ENCODE measurements at places on chromosomes 1 and 21.

DNA sequence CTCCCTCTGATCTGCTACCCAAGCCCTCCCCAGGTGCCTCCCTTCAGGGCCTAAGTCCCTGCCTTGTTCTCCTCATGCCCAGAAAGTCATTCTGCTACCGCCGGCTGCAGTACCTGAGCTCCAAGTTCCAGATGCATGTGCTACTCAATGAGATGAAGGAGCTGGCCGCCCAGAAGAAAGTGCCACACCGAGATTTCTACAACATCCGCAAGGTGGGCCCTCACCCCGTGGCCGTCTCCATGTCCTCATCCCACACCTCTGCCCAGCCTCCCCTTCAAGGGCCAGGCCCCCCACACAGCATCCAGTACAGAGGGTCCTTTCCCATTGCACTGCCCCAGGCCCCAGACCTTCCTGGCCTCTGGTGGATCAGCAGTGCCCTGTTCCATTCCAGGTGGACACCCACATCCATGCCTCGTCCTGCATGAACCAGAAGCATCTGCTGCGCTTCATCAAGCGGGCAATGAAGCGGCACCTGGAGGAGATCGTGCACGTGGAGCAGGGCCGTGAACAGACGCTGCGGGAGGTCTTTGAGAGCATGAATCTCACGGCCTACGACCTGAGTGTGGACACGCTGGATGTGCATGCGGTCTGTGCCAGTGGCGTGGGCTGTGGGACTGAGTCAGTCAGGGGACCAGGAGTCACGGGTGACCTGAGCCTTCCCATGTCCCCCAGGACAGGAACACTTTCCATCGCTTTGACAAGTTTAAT is 8.2 kb downstream of the AMPD2 start:
- DNase-seq: no peak

DNA sequence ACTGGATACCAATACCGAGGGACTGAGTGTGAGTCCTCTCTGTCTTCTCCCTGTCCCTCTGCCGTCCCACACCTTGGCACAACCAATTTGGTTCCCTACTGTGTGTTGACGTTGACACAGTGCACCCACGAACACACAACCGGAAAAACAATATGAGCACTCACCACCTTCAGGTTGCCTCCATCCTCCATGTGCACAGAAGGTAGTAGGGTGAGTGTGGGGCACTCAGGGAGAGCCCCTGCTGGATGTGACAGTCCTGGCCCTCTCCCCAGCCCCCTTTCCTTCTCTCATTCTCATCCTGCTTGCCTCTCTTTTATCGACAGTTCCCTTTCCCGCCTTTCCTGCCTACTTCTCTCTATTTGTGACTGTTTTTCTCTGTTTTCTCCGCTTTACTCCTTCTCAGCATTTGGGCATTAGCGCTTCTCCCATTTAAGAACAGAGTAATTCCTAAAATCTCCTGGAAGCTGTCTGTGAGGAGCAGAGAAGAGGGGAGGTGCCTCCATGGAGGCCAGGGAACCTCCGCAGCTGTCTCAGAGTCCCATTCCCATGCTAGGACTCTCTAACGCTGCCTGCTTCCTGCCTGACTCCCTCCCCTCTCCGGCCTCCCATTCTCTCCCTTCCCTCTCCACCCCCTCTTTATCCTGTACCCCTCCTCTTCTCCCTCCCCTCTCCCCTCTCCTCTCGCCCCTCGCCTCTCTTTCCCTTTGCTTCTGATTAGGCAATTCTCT is 16.4 kb downstream of the CADM3 start:
- no peak for DNase-seq

DNA sequence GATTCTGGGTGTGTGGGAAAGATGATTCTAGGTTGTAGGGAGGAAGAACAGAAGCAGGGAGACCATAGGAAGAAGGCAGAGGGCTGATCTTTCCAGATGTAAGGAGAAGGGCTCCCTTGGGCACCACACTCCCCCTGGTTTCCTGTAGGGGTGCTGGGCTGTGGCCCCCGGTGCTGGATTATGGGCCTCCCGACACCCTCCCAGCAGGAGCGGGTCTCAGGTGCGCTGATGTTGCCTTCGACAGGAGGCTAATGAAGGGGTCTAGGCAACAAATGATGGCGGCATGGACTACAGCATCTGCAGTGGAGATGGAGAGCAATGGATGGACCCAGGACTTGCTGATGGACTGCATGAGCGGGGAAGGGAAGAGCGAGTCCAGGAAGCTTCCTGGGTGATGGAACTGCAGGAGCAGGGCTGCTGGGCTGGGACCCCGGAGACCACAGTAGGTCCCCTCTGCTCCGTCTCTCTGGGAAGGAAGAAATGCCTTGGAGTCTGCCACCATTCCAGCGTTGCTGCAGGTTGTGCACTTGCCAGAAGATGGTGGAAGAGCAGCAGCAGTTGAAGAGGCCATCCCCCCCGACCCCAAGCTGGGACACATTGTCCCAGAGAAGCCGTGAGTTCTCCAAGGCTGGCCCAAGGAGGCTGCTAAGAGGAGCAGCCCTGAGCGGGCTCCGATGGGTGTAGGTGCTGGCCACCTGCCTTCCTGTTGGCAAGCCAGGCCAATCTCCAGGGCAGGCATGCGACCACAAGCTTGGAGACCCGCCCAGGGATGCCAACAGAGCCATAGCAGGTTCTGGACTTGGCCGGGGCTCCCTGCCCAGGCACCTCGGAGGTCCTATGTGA is 95.4 kb upstream of the VAMP3 start:
- no peak for DNase-seq

DNA sequence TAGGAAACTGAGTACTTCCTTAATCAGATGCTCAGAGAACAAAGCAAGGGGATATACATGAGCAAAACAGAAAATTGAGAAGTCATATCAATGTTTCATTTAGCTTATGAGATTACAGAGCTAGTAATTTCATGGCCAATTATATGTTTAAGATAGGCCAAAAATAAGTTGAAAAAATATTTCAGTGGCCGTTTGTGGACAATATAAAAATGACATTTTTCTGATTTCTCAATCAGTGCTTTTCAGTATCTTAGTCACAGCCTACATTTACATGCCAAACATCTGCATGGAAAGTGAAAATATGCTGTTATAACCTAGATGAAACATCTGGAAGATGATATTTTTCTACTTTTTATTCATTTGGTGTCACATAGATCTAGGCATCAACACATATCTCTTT is 192.5 kb downstream of the HLX start:
- DNase-seq: no peak

- no peak for DNase-seq
Observed at GRCh38 chr1:173423291-173423690, 53.8 kb upstream of the PRDX6 start.

GRCh38 chr21:28916150-28916893 is 76.4 kb downstream of the LTN1 start:
- DNase-seq: no peak

DNA sequence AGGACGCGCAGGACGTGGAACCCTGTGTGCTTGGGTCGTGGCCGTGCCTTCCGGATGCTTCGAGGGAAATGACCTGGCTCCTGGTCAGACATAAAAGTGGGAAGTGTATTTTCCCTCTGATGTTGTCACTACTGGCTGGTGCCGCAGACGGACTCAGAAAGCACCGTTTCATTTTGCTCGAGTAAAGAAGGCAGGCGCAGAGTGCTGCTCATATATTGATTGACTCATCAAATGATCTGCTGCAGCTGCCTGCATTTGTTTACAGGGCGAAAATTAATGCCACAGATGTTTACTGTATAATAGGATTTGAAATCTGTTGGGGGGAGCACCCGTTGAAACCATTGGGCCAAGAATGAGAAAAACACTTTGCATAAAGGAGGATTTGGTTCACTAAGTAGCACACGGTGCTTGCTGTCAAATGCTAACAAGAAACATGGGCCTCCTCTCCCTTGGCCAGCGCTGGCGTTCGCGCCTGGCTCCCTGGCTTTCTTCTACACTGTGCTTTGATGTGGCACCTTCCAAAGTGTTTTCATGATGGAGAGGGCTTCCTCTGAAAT is 365.5 kb downstream of the CAMTA1 start:
- DNase-seq: no peak

- no peak for DNase-seq
Observed at GRCh38 chr21:35504951-35505466, 455.9 kb upstream of the RUNX1 start.

DNA sequence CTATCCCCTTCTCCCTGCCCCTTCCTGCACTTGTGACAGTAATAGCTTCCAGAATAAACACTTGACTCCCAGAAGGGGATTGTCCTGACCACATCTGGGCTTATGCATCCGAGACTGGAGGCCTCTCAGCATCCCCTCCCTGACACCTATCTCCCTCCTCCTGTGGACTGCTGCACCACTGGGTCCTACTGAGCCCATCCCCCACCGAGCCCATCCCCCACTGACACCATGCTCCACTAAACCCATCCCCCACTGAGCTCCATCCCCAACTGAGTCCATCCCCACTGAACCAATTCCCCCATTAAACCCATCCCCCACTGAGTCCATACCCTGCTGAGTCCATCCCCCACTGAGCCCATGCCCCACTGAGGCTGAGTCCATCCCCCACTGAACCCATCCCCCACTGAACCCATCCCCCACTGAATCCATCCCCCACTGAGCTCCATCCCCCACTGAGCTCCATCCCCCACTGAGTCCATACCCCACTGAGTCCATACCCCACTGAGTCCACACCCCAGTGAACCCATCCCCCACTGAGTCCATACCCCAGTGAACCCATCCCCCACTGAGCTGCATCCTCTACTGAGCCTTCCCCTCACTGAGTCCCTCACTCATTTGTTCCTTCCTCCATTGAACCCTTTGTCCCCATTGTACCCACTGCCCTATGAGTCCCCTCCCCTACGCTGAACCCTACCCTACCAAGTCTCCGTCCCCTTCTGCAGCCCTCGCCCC is 5.6 kb downstream of the PDZK1IP1 start:
- DNase-seq: no peak

- DNase-seq: peak; percentile 90
Observed at GRCh38 chr21:28375708-28376385, 616.8 kb downstream of the LTN1 start.

DNA sequence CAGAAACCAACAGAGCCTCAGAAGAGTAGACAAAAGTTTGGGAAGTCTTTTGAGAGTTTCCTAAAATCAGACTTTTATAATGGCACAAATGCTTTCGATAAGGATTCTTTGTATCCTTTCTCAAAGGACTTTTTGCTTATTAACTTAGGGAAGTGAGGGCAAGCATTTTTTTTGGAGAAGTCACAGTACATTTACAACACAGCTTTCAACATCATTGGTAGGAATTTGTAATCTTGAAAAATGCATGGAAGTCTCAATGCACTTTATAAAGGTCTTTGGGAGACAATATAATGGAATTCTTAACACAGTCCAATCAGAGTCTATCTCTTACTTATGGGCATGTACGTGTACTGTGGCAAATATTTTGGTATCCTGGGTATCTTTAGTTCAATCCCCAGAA is 325.8 kb upstream of the NR5A2 start:
- no peak for DNase-seq

- peak; percentile 12 for DNase-seq
Observed at GRCh38 chr1:162906485-162906884, 45.5 kb upstream of the CCDC190 start.

- DNase-seq: no peak
Observed at GRCh38 chr1:214364386-214364785, 83.4 kb downstream of the SMYD2 start.

GRCh38 chr1:100510451-100510850 is 27.5 kb upstream of the GPR88 start:
- DNase-seq: no peak
